SK-N-SH (cell line): ENCODE measurements at places on chromosomes 7 and 10.

DNA sequence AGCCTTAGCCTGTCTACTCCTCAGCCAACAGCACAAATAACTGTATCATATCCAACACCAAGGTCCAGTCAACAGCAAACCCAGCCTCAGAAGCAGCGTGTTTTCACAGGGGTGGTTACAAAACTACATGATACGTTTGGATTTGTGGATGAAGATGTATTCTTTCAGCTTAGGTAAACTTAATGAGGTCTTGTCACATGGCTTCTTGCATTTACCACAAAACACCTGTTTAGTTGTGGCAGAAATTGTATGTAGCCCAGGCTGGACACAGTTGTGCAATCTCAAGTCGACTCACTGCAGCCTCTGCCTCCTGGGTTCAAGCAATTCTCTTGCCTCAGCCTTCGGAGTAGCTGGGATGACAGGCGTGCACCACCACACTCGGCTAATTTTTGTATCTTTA is 21.4 kb downstream of the CCAR1 start:
- no peak for DNase-seq

DNA sequence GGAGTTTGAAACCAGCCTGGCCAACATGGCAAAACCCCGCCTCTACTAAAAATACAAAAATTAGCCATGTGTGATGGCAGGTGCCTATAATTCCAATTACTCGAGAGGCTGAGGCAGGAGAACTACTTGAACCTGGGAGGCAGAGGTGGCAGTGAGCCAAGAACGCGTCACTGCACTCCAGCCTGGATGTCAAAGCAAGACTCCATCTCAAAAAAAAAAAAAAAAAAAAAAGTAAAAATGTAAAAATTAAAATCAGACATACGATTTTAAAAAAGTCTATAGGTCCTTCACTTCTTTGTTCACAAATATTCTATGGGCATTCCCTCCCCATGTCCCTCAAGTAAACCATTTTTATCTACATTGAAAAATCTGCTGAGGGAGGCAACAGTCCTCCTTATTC is 34.9 kb upstream of the TLL2 start:
- DNase-seq = no peak

GRCh38 chr7:81321949-81322348 is 403.1 kb upstream of the SEMA3C start:
- DNase-seq = no peak

DNA sequence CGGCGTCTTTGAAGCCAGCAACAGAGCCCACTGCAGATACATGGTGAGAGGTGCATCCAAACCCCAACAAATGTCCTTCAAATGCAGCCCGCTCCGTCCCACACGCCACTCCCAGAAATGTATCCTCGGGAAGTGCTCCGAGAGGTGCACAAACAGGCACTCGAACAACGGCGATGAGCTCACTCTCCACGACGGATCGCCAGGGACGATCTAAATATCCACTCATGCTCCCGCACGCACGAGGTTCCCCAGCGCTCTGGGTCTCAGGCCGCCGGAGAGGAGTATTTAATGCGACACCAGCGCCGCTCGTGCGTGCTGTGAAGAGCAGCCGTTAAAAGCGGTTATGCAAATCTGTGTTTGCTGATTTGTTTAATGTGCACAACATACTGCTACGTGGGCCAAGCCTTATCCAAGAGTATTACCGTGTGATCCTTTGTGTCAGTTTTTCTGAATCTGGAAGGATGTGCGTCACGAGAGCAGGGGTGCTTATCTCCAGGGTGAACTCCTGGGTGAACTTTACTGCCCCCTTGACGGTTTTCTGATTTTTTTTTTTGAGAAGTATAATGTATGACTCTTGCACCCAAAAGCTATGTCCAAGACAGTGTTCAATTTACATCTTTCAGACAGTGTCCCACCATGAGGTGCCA is 48.5 kb upstream of the PPP2R2D start:
- DNase-seq = no peak

GRCh38 chr10:36183056-36183455 is 541.0 kb upstream of the FZD8 start:
- DNase-seq = no peak

DNA sequence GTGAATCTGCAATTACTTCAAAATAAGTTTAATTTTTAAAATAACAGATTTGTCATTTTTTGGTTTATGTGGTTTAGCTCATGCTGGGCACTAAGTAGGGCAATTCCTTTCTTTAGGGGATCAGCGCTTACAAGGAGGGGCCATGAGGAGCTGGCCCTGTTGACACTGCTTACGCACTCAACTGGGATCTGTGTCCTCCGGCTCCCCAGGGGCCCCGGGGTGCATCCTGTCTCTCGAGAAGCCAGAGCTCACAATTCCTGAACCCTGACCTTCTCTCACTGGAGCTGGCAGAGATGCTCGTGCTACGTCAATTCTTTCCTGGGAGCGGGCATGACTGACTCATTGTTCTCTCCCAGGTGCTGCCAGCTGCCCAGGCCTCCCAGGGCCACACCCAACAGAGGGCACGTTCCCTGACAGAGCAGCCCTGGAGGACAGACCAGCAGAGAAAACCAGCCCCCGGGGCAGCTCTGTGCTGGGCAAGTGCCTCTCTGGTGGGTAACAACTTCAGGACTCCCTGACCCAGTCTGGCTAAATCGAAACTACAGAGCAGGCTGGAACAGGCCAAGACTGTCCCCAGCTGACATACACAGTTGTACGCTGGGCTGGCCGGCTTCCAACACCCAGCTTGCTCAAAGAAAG is 36.8 kb downstream of the CTBP2 start:
- DNase-seq = no peak

DNA sequence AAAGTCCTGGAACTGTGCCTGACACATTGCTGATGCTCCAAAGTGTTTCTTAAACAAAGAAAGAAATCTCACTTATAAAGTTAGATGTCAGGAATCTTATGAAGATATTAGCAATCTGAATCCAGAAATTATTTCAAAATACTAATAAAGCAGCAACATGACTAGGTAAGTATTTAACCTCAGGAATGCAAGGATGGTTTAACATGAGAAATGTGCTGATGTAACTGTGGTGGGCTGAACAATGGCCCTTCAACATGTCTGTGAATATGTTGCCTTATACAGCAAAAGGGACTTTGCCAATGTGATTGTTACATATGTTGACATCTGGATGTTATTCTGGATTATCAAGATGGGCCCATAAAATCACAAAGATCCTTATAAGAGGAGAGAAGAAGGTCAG is 87.1 kb downstream of the TEX36 start:
- no peak for DNase-seq

GRCh38 chr10:101380353-101381017 is 26.5 kb downstream of the BTRC start:
- no peak for DNase-seq

- no peak for DNase-seq
Observed at GRCh38 chr10:119755446-119755845, 29.6 kb downstream of the INPP5F start.

DNA sequence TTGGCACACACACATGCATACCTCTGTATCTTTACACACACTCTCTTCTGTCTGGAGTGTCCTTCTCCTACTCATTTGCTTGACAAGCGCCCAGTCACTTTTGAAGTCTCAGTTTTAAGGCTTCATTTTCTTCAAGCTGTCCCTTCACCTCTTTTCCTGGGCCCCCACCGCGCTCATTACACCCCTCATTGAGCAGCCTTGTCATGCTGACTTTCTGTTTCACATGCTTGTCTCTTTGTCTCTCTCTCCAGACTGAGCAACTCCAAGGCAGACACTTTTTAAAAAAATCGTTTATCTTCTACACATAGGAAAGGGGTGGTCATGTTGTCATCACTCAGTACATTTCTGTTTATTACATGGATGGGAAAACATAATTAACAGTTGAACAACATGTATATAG is 225.2 kb upstream of the FZD1 start:
- no peak for DNase-seq

DNA sequence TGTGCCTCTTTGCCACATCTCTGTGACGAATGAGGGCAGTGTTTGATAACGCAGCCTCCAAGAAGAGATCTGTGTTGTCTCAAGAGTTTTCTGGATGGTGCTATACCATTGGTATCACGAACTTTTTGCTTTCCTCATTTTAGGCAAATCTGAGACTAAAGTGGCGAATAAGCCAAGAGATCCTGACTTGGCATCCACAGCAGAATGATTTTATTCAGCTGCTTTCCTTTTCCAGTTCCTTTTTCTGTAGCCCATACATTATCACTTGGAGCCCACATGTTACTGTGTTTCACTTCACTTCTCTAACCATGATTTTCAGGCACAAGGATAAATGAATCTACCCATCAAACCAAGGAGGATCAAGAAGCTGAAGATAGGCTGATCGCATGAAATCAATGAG is 177.9 kb upstream of the PTN start:
- no peak for DNase-seq

- peak; percentile 55 for DNase-seq
Observed at GRCh38 chr10:34677591-34677990, 137.5 kb downstream of the PARD3 start.

DNA sequence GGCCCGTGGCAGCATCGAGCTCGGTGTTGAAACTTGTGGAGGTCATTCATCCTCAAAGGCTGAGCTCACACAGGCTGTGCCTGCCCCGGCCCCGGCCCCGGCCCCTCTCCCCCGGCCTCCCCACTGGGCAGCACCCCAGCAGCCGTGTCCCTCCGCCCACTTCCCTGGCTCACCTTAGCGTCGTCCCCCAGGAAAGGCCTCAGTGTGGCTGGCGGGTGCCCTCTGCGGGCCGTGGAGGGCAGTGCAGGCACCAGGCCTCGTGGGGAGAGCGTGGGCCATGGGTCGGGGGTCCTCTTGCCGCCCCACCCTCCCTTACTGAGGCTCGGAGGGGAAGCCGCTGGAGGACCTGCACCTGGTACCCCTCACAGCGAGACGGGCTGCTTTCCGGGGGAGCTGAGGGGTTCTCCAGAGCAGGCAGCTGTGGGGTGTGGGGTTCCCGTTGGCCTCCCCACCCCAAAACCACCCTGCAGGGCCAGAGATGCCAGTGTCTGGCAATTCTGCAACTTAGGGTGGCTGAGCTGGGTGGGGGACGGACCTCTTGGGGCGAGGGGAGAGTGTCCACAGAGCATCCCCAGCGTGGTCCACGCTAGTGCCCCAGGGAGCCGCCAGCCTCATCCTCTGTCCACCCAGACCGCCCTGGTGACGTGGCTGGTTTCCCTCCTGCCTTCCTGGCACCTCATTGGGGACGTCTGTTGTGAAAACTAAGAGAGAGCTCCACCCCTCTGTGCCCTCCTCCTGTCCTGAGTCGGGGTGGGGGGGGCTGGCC is 44.2 kb upstream of the DPYSL4 start:
- DNase-seq = peak; percentile 95

DNA sequence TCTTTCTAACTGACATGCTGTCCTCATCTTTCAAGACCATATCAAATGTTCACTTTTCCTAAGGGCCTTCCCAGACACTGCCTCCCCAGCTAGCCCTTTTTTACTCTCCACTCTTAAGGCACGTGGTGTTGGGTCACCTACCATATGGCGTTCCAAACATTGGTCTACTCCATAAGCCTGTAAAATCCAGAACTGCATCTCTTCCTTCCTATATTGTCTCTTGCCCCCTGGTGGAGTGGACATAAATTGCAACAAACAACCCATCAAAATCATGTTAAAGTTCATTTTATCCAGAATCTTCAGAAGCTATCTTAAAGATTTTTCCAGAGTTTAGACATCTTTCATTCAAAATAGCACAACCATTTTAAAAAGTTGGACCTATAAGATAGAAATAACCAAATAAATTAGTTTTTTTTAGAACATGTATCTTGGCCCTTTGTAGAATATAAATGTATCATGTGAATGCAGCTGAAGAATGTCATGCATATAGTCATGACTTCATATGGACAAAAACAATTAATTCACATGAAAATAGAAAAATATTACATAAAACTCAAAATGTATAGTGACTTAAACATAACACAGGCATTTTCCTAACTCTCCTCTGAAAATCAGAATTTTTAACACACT is 180.6 kb upstream of the CHRM2 start:
- DNase-seq = peak; percentile 33

- peak; percentile 75 for DNase-seq
Observed at GRCh38 chr10:96229568-96230030, 41.8 kb downstream of the BLNK start.

GRCh38 chr7:154869436-154869835 is 133.5 kb downstream of the PAXIP1 start:
- DNase-seq = no peak

DNA sequence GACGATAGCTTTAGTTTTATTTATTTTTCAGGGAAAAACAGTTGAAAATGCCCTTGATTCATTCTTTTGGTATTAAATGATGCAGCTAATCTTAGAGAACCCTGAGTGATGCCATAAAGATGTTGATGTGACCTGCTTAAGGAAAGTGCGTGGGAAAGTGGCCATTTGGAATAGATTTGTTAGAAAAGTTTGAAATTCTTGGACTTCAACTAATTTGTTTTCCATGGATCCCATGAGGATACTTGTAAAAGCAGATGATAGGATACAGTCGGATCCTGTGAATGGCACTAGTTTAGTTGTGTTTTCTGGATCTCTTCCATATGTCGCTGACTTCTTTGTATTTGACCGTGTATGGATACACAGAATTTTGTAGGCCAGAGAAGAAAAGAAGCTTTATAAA is 69.0 kb downstream of the SEPTIN7 start:
- no peak for DNase-seq

DNA sequence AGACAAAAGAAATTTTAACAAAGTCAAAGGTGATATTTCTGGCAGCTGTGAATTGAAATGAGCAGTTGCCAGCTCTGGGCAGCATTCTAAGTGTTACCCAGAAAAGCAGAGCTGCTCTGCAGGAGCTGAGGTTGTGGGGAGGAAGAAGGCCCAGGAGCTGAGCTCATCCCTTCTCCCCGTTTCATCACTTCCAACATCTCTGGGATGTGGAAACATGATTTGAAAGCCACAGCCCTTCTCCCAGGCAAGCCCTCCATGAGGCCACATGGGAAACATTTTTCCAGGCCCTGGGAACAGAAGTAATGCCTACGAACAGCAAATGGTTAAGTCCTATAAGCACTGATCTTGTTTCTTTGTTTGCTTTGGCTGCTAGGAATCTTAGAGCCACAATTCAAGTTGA is 10.9 kb upstream of the DMBT1 start:
- no peak for DNase-seq

DNA sequence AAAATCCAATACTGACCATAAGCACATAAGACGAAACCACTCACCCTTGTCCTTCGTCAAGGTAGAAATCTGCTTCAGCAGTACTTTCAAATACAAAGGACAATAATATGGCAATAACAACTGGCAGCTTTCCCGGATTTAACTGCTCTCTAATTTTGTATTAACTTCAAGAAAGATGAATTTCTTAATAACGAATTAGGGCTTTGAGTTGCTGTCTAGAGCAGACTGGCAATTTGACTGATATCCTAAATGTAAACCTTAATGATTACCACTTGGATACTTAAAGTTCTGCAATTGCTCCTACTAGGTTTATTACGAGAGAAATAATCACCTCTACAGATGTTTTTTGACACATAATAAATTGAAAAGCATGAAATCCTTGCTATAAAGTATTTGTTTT is 418.7 kb downstream of the MAGI2 start:
- DNase-seq = no peak

GRCh38 chr10:113235508-113235907 is 285.5 kb downstream of the TCF7L2 start:
- no peak for DNase-seq

- no peak for DNase-seq
Observed at GRCh38 chr10:15482156-15482555, 111.1 kb upstream of the FAM171A1 start.
